ENCODE measurements at places on chromosomes 2 and 18.

DNA sequence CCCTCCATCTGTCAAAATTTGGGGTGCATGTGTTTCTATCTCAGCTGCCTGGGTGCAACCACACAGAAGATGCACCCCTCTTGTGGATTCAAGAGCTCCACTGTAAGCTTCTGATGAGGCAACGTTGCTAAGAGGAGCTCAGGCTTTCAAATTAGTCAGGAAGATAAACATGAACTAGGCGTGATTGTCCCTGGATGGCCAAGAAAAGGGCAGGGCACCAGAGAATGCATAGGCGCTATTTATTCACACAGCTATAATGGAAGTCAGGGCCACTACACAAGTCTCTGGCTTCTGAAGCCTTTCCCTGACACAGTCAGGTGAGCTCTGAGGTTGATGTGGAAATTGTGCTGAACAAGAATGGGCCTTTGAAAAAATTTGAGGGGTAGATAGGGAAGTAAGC lies 1466.0 kb upstream of the CELF4 start:
- DNase-seq: no peak

DNA sequence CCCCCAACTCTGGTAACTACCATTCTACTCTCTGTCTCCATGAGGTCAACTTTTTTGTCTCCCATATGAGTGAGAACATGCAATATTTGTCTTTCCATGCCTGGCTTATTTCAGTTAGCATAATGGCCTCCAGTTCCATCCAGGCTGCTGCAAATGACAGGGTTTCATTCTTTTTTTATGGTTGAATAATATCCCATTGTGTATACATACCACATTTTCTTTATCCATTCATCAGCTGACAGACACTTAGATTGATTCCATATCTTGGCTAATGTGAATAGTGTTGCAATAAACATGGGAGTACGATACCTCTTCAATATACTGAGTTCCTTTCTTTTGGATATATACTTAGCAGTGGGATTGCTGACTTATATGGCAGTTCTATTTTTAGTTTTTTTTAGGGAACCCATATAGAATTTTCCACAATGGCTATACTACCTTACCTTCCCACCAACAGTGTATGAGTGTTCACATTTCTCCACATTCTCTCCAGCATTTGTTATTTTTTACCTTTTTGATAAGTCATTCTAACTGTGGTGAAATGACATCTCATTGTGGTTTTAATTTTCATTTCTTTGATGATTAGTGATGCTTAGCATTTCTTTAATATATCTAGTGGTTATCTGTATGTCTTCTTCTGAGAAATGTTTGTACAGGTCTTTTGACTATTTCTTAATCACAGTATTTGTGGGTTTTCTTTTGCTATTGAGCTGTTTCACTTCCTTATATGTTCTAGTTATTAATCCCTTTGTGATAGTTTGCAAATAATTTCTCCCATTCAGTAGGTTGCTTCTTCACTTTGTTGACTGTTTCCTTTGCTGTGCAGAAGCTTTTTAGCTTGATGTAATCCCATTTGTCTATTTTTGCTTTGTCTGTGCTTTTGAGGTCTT lies 112.2 kb downstream of the SRBD1 start:
- no peak for DNase-seq

DNA sequence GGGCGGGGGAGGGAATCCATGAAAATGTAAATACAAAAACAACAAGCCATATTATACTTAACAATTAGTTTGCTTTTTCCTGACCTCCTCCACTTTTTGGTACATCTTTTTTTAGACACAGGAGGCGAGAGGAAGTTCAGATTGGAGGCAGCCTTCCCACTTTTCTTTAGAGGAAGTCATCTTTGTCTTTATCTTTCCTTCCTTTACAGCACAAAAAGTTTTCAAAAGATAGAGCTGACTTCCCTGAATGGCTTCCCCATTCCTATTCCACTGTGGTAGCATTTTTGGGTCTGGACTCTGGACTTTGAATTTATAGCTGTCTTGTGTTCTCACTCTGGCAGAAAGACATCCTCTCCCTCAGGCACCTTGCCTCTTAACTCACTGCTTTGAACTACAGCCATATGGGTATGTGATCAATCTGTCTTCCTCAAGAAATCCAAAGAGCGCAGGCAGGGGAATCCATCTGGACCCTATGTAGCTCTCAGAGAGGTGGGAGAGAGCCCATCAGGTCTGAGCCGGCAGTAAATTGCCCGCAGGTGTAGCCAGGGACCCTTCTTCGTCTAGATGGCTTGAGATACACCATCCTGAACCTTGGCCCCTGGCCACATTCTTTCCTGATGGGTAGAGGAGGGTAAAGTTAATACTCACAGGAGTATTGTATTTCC lies 101.9 kb downstream of the AQP4 start:
- DNase-seq: peak; percentile 56

- peak; percentile 40 for DNase-seq
Observed at GRCh38 chr2:215711471-215712034, 275.7 kb upstream of the FN1 start.

DNA sequence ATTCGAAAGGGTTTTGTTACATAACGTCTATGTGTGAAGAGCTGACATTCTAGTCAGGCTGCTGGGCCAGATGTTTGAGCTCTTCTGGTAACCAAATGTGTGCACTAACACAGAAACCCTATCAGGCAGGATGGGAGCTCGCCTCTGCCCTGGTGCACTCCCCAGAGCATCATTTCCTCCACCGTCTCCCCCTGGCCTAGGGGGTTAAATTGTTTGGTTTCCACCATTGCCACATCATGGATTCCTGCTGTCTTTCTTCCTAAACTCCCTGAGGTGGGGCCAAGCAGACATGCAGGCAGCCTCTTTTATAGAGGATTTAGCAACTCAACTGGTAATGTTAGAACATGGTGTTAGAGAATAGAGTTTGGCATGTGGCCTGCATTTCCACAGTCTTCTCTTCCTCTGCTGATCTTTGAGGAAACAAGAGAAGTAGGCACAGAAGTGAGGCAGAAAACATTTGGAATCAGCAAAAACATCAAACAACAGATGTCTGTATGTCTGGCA lies 87.3 kb downstream of the ANTXR1 start:
- peak; percentile 30 for DNase-seq

DNA sequence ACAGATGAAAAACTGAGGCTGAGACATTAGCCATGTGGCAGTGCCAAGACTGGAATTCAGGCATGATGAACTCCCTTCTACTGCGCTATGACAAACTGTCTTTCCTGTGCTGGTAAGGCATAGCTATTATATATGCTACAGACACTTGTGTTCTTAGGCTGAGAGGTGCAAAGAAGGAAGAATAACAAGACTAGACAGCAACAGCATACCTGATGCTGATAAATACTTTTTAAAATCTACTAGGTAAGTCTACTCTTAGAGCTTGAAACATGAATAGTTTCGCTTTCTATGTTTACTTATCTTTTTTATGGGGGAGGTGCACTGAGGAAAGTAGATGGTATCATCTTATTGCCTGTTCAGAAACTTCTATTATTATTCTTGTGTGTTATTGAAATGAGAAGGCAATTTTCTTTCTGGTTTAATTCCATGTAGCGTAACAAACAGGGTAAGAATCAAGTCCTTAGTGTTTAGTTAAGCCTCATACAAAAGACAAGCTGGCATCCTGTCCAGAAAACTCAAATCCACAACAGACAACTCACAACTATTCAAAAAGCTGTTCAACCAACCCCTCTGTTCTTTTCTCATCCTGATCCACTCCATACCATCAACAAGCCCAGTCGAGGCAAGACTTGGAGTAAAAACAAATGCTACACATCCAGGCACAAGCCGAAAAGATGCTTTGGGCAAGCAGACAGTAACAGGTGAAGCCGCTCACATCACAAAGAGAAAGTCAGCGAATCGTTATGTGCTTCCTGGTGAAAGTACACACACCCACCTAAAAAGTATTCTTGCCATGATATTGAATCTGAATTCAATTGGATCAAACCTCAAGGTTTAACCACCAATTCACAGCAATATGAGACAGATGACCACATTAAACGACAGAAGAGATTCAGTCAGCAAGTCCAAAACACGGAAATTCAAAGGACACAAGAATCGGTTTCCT lies 1.5 kb downstream of the TTC32 start:
- DNase-seq: no peak

DNA sequence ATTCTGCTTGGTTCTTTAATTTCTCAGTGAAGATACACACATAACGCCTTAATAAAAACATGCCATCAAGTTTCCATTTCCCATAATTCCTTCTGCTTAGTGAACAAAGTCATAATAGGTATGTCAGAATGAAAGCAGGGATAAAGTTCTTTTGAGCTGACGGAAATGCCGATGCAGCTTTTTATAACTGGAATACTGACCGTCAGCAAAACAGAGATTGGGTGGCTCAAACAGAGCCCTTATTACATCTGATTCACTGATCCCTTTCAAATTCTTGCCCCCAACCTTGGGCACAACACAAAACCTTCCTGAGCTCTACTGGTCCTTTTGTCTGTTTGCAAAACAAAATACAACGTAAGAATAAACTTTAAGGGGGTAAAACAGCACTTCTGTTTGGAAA lies 140.4 kb downstream of the CDH2 start:
- no peak for DNase-seq

DNA sequence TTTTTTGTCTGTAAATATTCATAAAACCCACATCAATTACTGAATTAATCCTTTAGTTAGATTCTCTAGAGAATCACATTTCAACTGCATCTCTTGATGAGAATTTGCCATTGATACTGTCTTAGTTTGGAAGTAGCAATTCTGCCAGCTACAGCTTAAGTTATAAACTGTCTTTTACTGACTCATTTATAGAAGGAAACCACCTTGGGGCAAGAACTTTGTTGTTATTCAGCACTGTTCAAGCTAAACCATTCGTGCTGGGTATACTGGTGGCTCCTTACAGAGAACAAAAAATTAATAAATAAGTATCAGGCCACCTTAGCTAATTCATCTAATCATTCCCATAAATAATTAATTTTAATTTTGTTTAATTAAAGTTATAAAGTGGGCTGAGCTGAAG lies 1082.6 kb upstream of the CELF4 start:
- DNase-seq: no peak
